ENCODE measurements at places on chromosomes 7 and 10.

DNA sequence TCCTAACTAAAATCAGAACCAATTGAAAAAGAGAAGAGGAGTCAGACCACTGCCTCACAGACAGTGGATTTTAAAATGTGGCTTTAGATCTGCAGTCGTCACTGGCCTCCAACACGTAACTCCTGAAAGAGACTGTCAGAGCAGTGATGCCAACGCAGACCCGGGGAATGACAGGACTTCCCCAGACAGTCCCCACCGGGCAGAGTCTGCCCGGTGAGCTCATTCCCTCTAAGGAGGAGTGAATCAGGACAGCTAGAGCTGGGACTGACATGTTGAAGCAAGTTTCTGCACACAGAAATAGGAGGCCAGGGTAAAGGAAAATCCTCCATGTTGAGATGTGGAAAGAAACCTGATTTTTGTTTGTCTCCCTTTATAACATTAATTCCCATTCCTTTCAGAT lies 105.0 kb downstream of the TES start:
- DNase-seq: peak; percentile 82

DNA sequence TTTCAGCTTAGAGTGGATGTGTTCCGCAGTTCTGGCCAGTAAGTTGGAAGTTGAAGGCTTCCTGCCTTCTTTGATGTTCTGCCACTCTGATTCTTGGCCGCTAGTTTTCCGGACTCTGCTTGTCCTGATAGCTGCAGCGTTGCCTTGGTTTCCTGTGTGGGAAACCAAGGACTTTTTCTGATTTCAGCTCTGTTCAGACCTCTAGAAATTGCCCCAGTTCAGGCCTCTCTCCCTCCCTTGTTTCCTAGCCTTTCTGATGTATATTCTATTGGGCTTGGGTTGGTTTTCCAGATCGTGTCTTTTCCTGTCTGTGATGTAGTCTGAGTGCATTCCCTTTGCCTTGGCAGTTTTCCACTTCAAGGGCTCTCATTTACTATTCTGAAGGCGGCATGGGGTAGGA lies 318.7 kb downstream of the BBS9 start:
- DNase-seq: peak; percentile 57

- peak; percentile 58 for DNase-seq
These were observed 18.6 kb downstream of the INA start for GRCh38 chr10:103295374-103296015.

DNA sequence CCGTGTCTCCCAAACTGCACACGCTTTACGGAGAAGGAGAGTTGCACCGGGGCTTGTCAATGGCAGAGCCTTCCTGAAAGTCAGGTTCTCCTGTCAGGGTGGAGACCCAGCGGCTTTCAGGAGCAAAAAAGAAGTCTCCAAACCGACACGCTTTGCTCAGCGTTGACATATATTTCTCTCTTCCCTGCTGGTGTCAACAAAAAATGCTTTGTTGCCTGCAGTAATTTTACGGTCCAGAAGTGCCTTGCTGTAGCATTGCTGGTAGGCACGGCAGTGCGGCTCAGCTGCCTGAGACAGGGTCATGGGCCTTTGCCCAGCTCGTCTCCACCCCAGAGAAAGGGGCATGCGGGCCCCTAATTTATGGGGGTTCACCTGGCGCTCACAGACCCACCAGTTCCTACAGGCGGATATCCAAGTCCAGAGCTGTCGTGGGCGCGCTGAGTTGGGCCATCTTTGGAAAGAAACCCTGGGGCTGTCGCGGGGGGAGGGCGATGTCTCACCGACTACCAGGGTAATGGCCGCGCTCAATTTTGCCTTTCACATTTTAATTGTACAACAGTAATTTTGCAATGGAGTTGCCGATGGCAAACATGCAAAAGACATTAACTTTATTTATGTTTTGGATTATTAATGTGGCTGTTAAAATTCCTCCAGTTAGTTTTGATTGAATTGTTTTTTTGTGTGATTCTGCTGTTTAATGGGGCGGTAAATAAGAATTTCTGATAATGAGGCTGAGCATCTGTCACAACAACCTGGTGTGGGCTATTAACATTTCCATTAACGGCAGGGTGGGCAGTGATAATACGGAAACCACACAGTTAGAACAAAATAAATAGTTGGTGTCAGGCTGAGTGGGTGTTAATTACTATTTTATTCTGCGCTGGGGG lies 478.2 kb upstream of the FOXK1 start:
- no peak for DNase-seq

DNA sequence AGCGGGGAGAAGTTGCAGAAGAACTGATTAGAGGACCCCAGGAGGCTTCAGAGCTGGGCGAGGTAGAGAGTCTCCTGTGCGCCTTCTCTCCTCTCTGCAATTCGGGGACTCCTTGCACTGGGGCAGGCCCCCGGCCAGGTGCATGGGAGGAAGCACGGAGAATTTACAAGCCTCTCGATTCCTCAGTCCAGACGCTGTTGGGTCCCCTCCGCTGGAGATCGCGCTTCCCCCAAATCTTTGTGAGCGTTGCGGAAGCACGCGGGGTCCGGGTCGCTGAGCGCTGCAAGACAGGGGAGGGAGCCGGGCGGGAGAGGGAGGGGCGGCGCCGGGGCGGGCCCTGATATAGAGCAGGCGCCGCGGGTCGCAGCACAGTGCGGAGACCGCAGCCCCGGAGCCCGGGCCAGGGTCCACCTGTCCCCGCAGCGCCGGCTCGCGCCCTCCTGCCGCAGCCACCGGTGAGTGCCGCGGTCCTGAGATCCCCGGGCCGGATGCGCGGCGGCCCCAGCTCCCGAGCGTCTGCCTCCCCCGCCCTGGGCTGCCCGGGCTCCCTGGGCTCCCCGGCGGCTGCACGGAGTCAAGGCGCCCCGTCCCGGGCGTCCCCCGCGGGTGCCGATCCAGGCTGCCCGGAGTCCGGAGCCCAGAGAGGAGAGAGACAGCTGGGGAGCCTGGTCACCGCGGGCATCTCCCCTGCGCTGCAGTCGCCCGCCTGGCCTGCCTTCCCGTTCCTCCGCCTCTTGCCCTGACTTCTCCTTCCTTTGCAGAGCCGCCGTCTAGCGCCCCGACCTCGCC lies at the start of gene PLAU:
Gene PLAU, plus strand, starts transcription at position 369 of the 789 bp plus-strand sequence. CDS start 424 bp downstream, outside the sequence.
- DNase-seq: peak; percentile 79

DNA sequence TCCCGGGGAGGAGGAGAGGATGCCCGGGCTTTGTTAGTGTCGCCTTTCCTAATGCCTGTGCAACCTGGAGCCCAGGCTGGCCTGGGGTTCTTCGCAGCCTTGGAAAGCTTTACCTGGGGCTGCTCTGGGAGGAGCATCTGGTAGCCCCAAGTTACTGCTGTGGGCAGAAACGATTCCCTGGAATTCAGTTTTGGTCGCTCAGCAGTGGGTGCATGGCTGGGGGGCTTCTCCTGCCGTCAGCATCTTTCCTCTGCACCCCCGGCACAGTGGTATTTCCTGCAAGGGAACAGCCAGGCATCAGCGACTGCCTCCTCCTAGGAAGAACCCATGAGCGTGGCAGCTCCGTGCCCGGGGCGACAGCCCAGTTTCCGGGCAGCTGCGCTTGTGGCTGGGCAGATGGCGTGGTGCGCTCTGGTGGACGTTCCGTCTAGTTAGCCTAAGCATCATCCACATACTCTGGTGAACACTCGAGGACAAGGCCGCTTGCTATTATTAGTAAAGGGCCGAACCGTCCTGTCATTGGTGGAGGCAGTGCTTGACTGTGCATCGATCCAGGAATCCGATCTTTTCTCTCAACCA lies 107.0 kb upstream of the BTBD16 start:
- peak; percentile 69 for DNase-seq

DNA sequence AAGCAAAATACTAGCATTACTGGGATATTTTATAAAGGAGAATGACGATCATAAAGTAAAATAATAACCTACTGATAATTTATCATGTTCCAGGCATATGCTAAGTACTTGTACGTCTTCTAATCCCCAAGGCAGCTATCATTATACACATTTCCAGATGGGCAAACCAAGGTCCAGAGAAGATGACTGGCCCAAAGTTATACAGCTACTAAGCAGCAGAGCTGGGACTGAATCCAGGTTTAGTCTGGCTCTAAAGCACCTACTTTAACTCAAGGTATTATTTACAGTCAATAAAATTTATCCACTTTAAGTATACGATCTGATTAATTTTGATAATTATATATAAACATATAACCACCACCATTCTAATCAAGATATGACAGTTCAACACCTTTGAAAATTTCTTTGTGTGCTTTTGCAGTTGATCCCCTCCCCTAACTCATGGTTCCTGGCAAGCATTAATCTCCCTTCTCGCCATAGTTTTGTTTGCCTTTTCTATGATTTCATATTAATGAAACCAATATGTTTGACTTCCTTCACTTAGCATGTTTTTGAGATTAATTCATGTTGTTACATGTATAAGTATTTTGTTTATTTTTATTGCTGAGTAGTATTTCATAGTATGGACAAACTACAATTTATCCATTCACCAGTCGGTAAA lies 126.7 kb downstream of the CPEB3 start:
- DNase-seq: no peak

- DNase-seq: no peak
These were observed 136.3 kb downstream of the ADCY1 start for GRCh38 chr7:45710271-45711160.

DNA sequence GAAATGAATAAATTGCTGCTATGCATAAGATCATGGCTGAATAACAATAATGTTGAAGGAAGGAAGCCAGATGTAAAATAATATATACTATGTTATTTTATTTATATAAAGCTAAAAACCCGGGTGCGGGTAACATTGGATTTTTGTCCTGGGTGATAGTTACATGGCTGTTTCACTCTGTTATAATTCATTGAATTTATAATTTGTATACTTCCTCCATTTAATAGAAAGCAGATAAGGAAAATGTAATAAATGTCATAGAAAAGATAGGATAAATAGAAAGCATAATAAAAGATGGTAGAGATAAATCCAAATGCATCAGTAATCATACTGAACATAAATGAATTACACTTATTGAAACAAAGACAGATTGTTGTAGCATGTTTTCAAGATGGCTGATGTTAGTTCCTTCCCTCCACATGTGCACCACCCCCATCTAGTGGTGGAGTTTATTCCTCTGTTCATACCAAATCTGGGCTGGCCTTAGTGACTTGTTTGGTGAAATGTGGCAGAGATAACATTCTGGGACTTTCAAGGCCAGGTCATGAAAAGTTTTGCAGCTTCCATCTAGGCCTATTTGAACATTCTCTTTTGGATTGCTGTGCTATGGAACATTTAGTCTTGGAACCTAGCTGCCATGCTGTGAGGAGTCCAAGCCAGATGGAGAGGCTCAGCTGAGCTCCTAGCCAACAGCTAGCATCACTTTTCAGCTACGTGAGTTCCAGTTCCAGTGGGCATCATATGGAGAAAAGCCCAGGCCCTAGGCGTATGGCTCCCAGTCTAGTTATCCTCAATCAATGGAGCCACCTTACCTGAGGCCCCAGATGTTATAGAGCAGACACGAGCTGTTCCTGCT lies 46.9 kb downstream of the AHCYL2 start:
- peak; percentile 79 for DNase-seq

DNA sequence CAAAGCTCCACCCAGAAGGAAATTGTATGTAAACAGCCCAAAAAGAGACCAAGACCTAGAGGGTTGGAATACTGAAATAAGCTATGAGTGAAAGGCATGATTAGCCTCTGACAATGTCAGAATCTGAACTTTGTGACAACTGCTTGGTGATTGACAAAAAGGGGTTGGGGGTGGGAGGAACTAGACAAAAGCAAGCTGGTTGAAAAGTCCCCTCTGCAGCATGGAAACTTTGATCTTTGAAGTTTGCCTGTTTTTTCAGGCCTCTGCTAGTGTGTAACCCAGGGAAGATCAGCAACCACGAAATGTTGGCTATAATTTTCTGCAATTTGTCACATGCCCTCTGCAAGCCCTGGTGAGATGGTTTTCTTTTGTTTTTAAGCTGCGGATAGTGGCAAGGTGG lies 104.8 kb upstream of the SLC25A13 start:
- peak; percentile 3 for DNase-seq

DNA sequence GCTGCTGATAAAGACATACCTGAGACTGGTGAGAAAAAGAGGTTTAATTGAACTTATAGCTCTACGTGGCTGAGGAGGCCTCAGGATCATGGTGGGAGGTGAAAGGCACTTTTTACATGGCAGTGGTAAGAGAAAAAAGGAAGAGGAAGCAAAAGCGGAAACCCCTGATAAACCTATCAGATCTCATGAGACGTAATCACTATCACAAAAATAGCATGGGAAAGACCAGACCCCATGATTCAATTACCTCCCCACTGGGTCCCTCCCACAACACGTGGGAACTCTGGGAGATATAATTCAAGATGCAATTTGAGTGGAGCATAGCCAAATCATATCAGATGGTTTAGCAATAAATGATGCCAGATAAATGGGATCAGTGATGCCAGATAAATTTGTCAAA lies 892.0 kb upstream of the CELF2 start:
- no peak for DNase-seq

- peak; percentile 60 for DNase-seq
These were observed 125.7 kb downstream of the CD36 start for GRCh38 chr7:80764132-80764531.

GRCh38 chr10:33600381-33600780 lies 265.9 kb upstream of the NRP1 start:
- peak; percentile 31 for DNase-seq

GRCh38 chr7:116582806-116583444 lies 58.1 kb downstream of the CAV1 start:
- DNase-seq: no peak

- peak; percentile 90 for DNase-seq
These were observed 46.2 kb upstream of the GDF10 start for GRCh38 chr10:47253651-47254375.

DNA sequence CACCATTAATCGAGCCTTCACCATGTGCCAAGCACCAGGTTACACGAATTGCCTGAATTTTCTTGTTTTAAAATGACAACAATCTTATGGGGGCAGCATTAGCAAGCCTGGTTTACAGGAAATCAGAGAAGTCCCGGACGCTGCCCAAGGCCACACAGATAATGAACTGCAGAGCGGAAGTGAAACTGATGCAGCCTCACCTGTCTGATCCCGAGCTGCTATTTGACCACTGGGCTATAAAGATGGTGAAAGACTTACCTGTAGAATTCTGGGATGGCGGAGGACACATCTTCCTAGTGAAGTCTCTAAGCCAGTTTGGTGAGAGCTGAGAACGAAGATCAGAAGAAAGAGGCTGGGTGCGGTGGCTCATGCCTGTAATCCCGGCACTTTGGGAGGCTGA lies 21.7 kb upstream of the GALNTL5 start:
- DNase-seq: no peak

GRCh38 chr10:49761789-49762565 lies at the start of gene OGDHL:
OGDHL (minus strand) TSS chr10:49762323; CDS start chr10:49758592, 3,731 bp downstream.
- DNase-seq: peak; percentile 85

GRCh38 chr7:21334906-21335305 lies 93.0 kb upstream of the SP4 start:
- DNase-seq: no peak

GRCh38 chr7:29955075-29955792 lies 34.4 kb downstream of the SCRN1 start:
- DNase-seq: no peak

- DNase-seq: no peak
These were observed 143.9 kb downstream of the RAPGEF5 start for GRCh38 chr7:22213081-22213480.

- no peak for DNase-seq
These were observed 53.9 kb downstream of the MINDY4 start for GRCh38 chr7:30824821-30825720.

DNA sequence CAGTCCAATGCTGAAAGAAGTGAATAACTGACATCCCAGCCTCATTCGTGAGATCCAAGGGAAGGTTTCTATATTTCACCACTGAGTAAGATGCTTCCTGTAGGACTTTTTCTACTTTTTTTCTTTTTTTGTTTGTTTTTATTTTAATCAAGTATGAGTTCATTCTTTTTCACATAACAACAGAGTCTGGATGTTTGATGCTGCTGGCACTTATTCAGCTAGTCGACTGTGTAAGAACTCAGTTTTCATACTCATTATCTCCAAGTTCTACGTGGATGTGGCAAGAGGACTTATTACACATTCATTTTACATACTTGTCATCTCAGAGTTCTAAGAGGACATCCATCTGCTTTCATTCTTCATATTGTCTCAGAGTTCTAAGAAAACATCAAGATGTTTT lies 86.9 kb downstream of the CPXM2 start:
- DNase-seq: no peak

All from astrocyte of the hippocampus (primary cell).